ENCODE measurements at places on chromosomes 4 and X.

- no peak for DNase-seq
These were observed 17.9 kb upstream of the HAND2 start for GRCh38 chr4:173547889-173548288.

GRCh38 chr4:24630937-24631336 is 46.6 kb upstream of the DHX15 start:
- no peak for DNase-seq

GRCh38 chrX:18133605-18134004 is 87.1 kb downstream of the BEND2 start:
- no peak for DNase-seq

GRCh38 chr4:187302457-187303150 is 578.9 kb upstream of the FAT1 start:
- DNase-seq, result no peak

DNA sequence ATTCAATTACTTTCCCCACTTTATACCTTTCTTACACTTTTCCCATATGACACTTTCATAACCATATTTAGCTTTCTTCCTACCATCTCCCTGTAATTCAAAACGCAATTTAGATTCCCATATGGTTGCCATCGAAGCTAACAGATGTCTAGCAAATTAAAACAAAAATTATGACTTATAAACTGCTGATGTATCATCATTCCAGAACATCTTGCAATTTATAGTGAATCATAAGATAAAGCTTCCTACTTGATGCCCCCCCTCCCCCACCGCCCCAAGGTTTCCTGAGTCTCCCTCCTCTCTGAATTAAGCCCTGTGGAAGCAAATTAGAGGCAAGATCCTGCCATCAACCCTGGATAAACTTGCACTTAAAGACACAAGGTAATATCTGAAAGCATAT is 5.4 kb downstream of the TSPAN5 start:
- DNase-seq, result peak; percentile 40

DNA sequence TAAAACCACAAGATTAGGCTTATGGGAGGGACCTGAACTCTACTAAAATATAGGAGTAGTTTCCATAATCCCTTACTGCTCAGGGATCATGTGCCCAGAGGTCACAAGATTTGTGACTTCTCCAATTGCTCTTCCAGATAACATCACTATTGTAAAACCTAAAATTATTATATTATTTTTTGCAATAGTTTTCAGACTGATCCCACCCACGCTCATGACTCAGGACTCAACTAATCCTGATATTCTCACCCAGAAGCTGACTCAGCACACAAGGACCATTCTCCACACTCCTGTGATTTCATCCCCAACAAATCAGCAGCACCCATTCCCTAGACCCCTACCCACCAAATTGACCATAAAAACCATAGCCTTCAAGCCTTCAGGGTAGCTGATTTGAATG is 24.0 kb upstream of the RPL34 start:
- no peak for DNase-seq

DNA sequence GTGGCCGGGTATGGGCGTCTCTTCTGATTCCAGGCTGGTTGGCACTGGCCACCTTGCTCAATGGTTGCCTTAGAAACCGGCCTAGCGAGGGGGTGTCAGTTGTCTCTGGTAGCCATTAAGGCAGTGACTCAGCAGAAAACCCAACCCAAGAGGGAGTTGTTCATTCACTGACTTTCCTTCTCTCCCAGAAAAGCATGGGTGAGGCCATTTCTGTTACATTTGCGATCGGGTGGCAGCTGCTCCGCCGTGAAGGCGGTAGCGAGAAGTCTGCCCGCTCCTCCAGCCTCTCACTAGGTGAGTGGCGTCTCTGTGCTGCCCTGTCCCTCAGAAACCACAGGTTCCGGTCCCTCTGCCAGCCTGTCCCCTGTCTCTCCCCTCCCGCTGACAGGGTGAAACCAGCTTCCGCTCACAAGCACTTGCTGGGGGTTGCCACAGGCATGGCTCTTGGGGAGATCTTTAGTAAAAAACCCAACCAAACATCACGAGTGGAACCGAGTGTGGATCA is 17.4 kb downstream of the IRAK1 start:
- peak; percentile 16 for DNase-seq

DNA sequence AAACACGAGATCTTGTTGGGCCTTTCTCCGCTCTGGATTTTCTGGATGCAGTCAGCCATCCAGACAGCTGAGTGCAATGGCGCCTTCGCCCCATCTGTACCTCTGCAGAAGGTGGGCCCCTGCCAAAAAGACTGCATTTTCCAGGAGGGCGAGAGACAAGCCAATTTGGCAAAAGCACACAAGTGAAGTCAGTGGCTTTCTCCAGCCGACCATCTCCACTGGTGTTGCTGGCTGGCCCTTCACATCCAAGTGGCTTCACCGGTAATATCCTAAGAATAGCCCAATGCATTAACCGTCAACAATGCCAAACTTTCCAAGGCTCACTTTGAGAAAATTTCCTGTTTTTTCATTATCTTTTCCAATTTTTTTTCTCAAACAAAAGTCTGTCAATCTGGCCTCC is 96.2 kb upstream of the MXRA5 start:
- peak; percentile 59 for DNase-seq

DNA sequence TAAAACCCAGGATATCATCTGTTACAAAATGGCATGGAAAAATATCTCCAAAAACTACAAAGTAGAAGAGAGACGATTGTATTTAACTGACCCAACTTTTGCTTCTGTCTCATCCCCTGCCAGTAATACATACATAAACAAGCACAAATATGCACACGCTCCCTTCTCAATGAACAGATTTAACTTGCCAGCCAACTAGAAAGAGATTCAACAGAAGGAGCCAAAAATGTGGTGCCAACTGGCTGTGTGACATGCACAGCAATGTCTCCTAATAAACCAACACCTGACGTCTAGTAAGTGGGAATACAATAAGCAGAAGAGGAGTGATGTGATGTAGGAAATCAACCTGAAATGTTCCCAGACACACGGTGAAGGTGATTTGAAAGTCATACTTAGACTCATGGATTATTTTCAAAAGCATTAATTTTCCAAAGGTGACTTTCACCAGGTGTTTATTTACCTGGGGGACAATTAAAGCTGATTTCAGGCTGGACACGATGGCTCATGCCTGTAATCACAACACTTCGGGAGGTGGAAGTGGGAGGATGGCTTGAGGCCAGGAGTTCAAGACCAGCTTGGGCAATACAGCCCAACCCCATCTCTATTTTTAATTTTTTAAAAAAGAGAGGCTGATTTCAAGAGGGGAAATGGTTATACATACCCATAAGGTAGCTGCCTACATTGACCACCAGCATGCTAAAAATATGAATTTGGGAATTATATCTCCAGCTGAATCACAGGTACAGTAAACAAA is 33.7 kb downstream of the SH3RF1 start:
- peak; percentile 53 for DNase-seq

- DNase-seq, result no peak
These were observed 10.7 kb downstream of the SMAD1 start for GRCh38 chr4:145492376-145492775.

DNA sequence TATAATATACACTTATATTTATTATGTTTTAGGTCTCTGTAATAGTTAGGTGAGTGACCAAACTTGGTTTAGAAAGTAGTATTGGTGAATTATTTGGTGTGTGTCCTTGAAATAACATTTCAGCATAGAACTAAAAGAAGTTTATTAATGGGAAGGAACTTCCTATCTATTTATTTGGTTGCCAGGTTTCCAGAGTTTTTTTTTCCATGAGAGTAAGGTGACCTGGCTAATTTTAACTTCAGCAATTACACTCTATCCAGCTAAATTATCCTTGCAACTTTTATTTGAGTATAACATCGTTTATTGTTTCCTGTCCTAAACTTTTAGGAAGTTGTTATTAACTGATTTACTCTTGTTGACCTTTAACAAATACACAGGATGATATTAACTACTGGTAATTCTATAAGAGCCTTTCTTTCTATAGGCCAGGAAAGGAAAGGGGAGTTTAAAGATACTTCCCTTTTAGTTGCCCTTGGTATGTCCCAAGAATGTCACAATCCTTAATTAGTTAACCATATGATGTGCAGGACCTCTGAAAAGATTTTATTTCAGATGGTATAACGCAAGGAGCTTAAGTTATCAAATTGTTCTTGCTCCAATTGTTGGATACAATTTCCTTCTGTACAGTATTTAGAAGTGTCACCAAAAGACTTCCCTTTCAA is 18.9 kb downstream of the PRDM8 start:
- DNase-seq, result no peak

DNA sequence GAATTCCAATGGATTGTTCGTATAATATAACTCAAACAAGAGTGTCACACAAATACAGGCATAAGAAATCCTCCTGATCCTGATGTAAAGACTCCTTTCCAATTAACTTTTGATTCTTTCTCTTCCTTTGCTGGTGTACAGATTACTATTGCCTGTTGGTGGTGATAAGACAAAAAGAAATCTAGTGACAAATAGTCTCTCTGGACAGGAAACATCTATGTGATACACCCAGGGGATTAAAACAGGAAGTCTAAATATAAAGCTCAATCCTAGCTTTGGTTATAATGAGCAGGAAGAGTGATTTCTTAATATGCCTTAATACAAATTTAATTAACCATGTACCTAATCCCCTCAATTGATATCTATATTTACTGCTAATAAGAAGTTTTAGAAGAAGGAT is 45.1 kb downstream of the ARHGEF6 start:
- DNase-seq, result no peak

GRCh38 chr4:86482306-86483172 is 111.6 kb upstream of the PTPN13 start:
- DNase-seq, result no peak

DNA sequence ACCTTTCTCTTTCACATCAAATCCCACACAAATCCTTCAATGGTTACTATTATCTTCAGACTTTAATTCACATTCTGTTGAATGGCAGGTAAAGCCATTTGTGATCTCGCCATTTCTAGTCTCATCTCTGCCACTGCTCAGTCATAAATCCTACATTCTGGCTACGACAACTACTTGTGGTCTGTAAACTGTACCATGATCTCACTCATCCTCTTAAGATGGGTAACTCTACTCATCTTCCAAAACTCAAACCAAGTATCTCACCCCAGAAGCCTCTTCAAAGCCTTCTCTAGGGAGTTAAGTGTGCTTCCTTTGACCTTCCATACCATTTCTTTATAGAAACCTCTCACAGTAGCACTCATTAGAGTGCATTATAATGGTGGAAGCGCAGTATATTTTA is 101.8 kb downstream of the NEK1 start:
- DNase-seq, result no peak

DNA sequence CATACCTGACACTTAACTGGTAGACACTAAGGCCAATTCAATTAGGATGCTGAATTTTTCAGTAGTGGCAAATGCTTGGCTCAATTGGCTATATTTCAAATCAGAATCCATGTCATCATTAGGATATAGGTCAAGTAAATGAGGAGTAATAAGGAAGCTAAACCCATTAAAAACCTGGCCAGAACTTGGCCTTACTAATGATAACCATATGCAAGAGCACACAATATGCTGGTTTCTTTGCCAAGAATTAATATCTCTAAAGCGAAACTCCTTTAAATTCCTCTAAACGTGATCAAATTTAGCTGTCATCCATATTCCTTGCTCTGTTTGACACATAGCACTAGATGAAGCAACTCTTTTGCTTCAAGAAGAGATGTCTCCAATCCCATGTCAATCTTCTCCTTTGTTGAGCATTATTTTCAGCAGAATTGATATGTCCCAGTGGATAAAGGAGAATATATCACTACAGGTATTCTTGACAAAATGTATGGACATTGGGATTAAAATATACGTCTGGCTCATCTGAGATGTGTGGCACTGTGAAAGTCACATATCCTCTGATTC is 206.1 kb upstream of the ANKRD50 start:
- no peak for DNase-seq

- no peak for DNase-seq
These were observed 9.0 kb downstream of the DCUN1D4 start for GRCh38 chr4:51851937-51852290.

- DNase-seq, result no peak
These were observed 108.8 kb upstream of the MYOZ2 start for GRCh38 chr4:119026662-119027444.

GRCh38 chrX:153381684-153382532 is 19.2 kb downstream of the PNMA6E start:
- peak; percentile 74 for DNase-seq

DNA sequence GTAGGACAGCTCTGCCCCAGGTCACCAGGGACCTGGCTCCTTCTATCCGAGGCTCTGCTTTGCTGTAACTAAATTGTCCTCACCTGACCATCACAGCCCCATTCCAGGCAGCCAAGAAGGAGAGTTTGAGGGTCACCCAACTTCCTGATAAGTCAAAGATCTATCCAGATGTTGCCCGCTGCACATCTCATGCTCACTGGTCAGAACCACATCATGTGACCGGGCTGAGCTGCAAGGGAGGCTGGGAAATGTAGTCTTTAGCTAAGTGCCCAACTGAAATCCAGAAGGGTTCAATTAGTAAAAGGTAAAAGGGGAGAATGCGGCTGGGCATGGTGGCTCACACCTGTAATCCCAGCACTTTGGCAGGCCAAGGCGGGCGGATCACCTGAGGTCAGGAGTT is 18.4 kb downstream of the HMX1 start:
- DNase-seq, result no peak

GRCh38 chrX:153829549-153829798 is 870 bp downstream of the PDZD4 start:
- DNase-seq, result no peak

- no peak for DNase-seq
These were observed 13.8 kb downstream of the SH3BP2 start for GRCh38 chr4:2806390-2807355.

DNA sequence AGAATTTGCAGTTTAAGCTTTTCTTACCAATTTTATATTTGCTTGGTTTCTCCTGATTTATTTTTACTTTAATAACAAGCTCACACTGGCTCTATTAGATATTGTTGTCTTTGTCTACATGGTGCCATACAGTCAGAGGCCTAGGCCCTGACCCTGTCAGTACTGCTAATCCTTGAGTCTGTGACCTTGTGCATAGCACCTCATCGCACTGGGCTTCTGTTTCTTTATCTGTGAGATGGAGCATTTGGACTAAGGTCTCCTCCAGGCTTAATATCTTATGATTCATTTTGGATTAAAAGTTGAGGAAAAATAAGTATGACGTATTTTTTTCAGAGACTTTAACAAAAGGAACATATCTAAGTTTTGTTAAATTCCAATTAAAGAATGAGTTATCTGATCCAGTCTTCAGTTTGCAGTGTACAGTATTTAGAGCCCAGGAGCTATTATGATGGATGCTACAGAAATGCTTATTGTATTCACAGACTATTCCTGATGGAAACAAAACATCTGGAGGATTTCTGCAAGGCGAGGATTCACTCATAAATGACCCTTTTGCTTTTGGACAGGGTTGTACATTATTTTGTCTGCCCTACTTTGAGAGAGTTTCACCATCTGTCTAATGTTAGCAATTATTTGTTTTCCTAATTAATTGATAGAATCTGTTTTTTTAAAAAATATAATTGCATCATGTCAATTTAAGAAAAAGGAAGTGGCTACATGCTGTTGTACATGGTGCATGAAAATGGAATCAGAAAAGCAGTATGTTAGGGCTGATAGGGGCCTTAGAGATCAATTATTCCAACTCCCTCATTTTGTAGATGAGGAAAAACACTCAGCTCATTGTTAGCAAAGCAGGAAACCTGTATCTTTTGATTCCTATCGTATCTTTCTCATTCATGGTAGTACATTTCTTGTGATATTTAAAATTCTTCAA is 203.6 kb downstream of the BANK1 start:
- no peak for DNase-seq

- DNase-seq, result no peak
These were observed 83.8 kb downstream of the DOCK11 start for GRCh38 chrX:118579417-118579816.
